ENCODE measurements at places on chromosomes 12 and 14.

- DNase-seq, result no peak
Observed at GRCh38 chr12:42119085-42119633, 25.5 kb downstream of the GXYLT1 start.

- no peak for DNase-seq
Observed at GRCh38 chr14:99190696-99191394, 81.2 kb downstream of the BCL11B start.

DNA sequence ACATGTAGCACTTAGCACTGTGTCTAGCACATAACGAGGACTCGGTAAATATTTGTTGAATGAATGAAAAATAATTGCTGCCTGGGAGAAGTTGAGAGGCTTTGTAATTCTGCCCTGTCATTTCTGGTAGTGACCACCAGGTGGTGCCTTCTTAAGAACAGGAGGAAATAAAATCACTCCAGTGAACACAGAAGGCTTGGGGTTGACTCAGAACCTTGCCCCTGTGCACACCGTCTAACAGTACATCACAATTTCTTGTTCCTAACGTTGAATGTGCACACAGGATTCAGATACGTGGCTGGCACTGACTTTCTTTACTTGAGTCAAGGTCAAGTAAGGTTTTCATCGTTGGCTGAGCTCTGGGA lies 91.8 kb downstream of the RGS6 start:
- no peak for DNase-seq

- DNase-seq, result no peak
Observed at GRCh38 chr12:22088886-22089285, 42.9 kb downstream of the CMAS start.

- no peak for DNase-seq
Observed at GRCh38 chr12:124665511-124665910, 98.1 kb upstream of the NCOR2 start.

GRCh38 chr12:30257618-30258017 lies 438.1 kb downstream of the IPO8 start:
- peak; percentile 54 for DNase-seq

DNA sequence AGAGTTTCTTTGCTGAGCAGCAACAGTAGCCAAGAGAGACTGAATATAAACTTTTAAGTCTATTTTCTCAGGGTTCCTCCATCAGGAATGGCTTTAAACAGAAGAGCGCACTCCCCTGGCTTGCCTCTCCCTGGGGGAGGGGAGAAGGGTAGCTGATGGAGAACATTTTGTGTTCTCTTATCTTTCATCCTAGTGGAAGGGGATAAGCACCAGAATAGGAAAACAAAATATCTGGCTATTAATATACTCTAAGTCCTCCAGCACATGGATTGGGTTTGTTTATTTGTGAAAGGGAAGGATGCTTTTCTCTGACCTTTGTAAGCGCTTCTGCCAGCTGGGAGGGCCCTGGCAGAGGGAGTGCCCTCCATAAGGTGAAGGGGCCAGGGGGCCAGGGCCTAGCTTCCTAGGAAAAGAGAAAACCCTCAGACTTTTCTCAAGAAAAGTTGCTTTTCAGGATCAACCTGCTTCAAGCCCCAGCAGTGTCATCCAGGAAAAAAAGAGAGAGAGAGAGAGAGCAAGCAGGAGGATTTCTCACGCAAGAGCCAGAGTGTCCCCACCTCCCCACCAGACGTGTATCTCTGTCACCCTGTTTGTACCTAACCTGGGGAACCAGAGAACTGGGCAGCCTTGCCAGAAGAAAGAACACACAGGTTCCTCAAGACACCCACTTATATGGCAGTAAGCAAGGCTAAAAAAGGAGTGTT lies 34.3 kb upstream of the ATP2A2 start:
- no peak for DNase-seq

GRCh38 chr14:78445275-78445674 lies 275.1 kb downstream of the NRXN3 start:
- DNase-seq, result no peak

DNA sequence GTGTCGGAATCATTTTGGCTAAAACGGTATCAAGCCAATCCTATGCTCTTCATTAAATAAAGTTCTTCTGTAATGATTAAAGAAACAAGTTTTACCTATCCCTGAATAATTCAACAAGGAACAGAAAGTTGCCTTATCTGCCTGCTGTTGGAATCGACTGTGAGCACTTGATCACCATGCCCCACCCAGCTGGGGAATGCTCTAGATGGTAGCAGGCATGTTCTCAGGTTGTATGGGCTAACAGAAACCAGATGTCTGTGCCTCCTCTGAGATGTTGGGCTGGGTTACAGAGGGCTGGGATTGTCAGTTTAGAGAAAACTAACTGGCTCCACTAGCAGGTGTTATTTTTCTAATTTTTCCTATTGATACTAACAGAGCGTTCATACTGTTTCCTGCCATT lies 28.9 kb downstream of the RTRAF start:
- DNase-seq, result no peak

DNA sequence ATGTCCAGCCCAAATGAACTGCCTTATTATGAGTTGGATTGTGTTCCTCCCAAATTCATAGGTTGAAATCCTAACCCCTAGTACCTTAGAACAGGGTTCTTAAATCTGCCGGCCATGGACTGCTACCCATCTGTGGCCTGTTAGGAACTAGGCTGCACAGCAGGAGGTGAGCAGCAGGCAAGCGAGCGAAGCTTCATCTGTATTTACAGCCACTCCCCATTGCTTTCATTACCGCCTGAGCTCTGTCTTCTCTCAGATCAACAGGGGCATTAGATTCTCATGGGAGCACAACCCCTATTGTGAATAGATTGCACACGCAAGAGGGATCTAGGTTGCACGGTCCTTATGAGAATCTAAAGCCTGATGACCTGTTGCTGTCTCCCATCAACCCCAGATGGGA lies 9.8 kb upstream of the EML5 start:
- no peak for DNase-seq

- no peak for DNase-seq
Observed at GRCh38 chr12:131105736-131106348, 152.1 kb downstream of the ADGRD1 start.

DNA sequence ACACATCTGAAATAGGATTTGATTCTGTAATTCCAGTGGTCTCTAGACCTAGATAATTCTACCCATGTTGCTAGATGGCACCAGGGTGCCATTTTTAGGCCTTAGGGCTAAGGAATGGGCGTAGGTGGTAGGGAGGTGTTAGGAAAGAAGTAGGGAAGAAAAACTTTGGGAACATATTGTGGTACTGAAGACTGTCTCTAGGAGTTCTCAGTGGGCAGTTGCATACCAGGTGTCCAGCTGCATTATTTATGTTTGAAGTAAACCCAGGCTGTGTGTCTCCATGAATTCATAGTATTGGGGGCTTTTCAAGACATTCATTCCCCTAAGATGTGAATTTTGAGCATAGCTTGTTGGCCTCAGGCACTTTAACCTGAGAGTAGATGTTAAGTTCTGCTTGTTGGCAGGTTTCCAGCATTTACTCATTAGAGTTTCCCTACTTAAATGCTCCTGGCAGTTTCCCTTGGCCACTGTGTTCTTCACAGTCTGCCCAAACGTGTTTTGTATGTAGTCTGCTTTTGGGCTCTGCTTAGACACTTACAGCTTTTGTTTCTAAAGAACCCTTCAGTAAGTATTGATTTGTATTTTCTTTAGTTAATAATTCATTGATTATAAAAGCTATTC lies 31.5 kb upstream of the CCT2 start:
- peak; percentile 71 for DNase-seq

DNA sequence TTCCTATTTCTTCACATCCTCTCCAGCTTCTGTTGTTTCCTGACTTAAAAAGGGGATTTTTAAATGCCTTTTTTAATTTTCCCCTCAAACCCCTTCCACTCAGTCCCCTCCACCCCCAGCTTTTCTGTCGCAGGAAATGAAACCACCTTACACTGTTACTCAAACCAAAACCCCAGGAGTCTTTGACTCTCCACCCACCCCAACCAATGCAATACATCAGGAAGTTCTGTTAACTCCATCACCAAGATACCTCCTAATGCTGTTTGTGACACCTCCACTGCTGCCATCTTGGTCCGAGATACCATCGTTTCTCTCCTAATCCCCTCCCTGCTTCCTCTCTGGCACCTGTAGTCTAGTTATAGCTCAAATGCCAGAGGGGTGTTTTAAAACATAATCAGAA lies 25.4 kb upstream of the CPM start:
- no peak for DNase-seq

DNA sequence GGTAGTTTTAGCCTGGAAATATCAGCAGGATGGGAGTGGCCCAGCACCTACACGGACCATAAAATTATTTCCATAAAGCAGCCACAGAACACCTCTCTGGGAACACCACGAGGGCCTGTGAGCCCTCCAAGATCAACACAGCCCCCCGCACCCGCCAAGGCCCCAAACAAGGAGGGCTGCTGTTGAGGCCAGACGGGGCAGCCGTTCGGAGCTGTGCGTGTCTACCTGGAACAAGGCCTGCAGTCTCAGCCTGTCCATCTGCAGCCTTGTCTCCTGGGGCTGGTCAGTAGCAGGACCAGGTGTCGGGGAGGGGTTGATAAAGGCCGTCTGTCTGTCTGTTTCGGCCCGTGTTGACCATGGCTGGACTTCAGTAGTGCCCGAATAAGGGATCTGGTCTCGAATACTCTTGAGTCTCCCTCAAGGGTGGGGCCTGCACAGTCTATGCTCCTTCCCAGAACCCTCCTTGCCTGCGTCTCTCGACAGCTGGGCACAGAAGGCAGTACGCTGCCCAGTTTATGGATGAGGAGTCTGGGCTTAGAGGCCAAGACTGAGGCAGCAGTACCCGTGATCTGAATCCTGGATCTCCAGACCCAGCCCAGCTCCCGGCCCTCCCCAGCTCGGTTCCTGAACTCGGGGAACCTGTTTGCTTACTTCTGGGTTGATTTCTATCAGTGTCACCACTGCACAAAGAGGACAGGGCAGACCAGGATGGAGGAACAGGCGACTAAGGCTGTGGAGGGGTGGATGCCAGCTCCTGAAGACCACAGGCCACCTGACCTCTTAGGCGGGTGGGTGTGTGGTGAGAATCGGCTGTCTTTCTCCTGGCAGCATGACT lies 23.1 kb upstream of the DLK1 start:
- no peak for DNase-seq

GRCh38 chr14:75222208-75222701 lies 45.8 kb upstream of the TMED10 start:
- peak; percentile 42 for DNase-seq

- no peak for DNase-seq
Observed at GRCh38 chr14:30240018-30240417, 312.4 kb upstream of the PRKD1 start.

- no peak for DNase-seq
Observed at GRCh38 chr12:25746131-25746530, 193.0 kb upstream of the LMNTD1 start.

GRCh38 chr12:84329938-84330337 lies 582.7 kb downstream of the SLC6A15 start:
- DNase-seq, result no peak

DNA sequence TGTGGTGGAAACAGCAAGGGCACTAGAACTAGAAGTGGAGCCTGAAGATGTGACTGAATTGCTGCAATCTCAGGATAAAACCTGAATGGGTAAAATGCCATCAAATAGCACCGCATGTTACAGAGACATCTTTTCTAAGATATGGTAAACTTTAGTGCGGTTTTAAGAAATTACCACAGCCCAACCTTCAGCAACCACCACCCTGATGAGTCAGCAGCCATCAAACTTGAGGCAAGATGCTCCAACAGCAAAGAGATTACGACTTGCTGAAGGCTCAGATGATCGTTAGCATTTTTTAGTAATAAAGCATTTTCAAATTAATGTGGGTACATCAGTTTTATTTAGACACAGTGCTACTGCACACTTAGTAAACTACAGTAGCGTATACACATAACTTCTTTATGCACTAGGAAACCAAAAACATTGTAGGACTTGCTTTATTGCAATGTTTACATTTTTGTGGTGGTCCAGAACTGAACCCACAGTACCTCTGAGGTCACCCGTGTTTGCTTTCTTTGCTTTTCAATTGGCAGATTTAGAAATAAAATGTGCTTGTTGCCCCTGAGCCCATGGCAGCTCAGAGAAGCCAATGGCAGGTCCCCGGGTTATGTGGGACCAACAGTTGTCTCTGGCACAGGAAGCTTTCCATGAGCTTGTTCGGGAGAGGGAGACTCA lies 15.9 kb downstream of the GOLGA3 start:
- DNase-seq, result no peak

DNA sequence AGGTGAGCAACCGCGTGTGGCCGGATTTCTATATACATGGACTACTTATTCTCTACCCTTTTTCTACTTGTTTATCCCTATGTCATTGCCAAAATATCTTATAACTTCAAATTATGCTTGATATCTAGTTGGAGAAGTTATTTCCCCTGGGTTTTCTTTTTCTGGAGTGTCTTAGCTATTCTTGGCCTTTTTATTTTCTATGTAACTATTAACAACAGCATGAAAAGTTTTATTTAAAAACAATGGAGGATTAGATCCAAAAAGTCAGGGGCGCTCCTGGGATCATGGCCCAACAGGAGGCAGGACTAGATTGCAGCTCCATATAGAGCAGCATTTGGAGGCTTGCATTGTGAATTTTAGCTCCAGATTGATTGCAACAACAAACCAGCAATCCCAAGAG lies 8.6 kb upstream of the STRAP start:
- no peak for DNase-seq

DNA sequence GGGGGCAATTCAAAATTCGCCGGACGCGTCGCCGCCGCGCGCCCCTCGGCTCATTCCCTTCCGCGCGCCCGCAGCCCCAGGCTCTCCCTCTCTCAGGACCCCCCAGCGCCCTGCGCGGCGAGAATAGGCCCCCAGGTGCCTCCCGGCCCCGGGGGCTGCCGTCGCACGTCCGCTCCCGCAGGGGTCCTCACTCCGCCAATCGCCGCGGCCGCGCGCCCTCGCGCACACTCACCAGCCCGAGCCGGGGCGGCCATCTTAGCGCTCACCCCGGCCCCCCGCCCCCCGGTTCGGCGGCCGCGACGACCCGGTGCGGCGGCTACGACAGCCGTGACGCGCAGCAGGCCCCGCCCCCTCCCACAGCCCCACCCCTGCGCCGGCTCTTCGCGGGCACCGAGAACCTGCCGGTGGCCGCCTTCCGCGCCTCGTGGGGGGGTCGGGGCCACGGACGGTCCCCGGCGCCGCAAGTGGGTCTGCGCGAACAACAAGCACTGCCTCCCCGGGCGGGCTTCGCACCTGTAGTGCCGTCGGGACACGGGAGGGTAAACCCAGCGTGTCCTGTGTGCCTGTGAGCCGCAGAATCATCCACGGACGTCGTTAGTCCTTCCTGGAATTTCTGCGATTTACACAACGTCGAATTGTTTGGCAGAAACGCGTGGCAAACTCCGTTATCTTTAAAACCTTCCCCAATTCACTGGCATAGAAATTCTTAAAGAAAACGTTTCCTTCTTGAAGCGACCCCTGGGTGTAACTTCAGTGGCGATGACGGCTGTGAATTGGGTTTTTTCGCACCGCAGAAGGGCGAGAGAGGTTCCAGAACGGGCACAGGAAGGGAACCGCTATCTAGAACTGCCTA lies 2.5 kb downstream of the USP44 start:
- peak; percentile 54 for DNase-seq

GRCh38 chr12:96368233-96368632 lies 32.0 kb downstream of the CDK17 start:
- DNase-seq, result no peak

Data from T1000 (cell line).